ENCODE measurements at places on chromosomes 12 and 14. TPM values are rescaled to one million over a fixed set of nuclear protein-coding genes. Genes with fewer than 3 reads are reported as not detected.
A peak's percentile ranks its signal among the peaks of the same experiment; 100 is the strongest.

GRCh38 chr14:95943699-95944098, 67.1 kb downstream of the TUNAR start:
- H3K27me3 ChIP-seq, result no peaks in the 10 kb centered on the region
- H3K4me3 ChIP-seq, result no peak overlapping the region
- DNase-seq, result no peak
- no peaks in the 10 kb centered on the region for H3K36me3 ChIP-seq
- H3K4me1 ChIP-seq, result no peaks in the 10 kb centered on the region
- no peak overlapping the region for H3K27ac ChIP-seq

GRCh38 chr14:91113829-91114078, at the start of gene DGLUCY:
Gene DGLUCY, plus strand, starts transcription at chr14:91114073. Its CDS starts 46,222 bp downstream, at chr14:91160295.
- peak within 1 kb of the TSS; percentile 94 for H3K27ac ChIP-seq
- peak within 1 kb of the TSS; percentile 96 for H3K4me3 ChIP-seq
- H3K36me3 ChIP-seq, result no peaks in the 10 kb centered on the region
- no peak for DNase-seq
- H3K27me3 ChIP-seq, result no peaks in the 10 kb centered on the region

GRCh38 chr14:42110167-42110566, 503.5 kb downstream of the LRFN5 start:
- no peak overlapping the region for H3K27ac ChIP-seq
- no peak for DNase-seq
- no peaks in the 10 kb centered on the region for H3K4me1 ChIP-seq
- no peaks in the 10 kb centered on the region for H3K36me3 ChIP-seq
- no peak overlapping the region for H3K4me3 ChIP-seq

GRCh38 chr12:5047094-5047493, 3.4 kb downstream of the KCNA5 start:
- no peak overlapping the region for H3K4me3 ChIP-seq
- no peak overlapping the region for H3K27ac ChIP-seq
- DNase-seq, result no peak
- no peaks in the 10 kb centered on the region for H3K36me3 ChIP-seq
- H3K27me3 ChIP-seq, result peaks cover 27% of the 10 kb centered on the region

DNA sequence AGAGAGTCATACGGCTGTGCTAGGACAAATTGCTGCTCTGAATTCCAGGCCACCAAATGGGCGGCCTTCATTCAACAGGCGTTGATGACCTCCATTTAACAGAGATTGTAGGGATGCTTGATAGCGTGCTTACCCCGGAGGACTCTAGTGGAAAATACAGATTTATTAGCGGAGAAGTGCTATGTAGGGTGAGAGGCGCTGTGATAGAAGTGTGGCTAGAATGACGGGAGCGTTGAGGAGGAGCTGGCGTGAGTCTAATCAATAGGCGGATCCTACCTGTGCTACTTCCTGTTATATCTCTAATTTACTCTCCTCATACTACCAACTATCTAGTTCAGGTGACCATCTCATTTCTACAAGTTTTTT, 668 bp downstream of the MRPS35 start:
- H3K4me1 ChIP-seq, result peaks cover 20% of the 10 kb centered on the region
- DNase-seq, result no peak
- no peaks in the 10 kb centered on the region for H3K27me3 ChIP-seq
- H3K27ac ChIP-seq, result peak overlapping the region; percentile 54

DNA sequence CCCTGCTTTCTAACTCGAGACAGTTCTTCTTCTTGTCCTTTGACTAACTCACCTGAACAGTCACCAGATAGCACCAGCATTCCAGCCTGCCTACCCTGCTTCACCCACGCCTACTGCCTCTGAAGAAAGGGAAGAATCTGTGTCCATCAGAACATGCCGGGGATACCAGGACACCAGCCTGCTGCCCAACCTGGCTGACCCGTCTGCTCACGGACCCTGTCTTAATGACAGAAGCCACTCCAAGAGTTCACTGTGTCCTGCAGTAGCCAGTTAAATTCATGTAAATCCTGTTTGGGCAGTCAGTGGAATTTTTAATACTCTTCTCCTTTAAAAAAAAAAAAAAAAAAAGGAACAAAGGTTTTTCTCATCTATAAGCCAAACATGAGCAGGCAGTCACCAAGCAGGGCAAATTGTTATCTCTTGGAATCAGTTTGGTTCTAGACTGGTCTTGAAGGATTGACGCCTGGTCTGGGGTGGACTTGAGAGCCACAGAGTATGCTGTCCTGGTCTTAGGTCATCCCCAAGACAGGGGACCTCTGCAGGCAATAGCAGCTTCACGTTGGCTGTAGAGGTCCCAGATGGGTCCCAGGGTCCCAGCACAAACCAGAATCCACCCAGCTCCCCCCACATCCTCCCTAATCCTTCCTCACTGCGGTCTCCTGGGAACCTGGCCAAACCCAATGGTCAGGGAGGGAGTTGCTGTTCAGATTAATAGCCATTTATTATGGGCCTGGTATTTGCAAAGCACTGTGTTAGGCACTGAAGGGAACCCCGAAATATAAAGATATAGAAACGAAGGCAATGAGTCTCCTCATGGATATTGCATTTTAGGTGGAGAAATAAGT, 181.1 kb upstream of the HIF1A start:
- H3K27ac ChIP-seq, result no peak overlapping the region
- H3K4me3 ChIP-seq, result no peak overlapping the region
- no peak for DNase-seq
- peaks cover 69% of the 10 kb centered on the region for H3K4me1 ChIP-seq

Gene EMP1
- 2.3 TPM for total RNA-seq

Gene SERPINA12
- total RNA-seq, result not detected

Gene SERPINA9
- total RNA-seq, result not detected

Gene STON2
- 0.61 TPM for total RNA-seq
